IMR-90 (cell line): ENCODE measurements at places on chromosomes 7 and 10. TPM values are rescaled to one million over a fixed set of nuclear protein-coding genes. Genes with fewer than 3 reads are reported as not detected.
A peak's percentile ranks its signal among the peaks of the same experiment; 100 is the strongest.

- no peaks in the 10 kb centered on the region for H3K4me1 ChIP-seq
- H3K27me3 ChIP-seq: no peaks in the 10 kb centered on the region
- no peak overlapping the region for H3K4me3 ChIP-seq
- no peak overlapping the region for H3K27ac ChIP-seq
Observed at GRCh38 chr7:116906391-116906790, 44.0 kb downstream of the CAPZA2 start.

GRCh38 chr10:95711492-95711891, 17.8 kb upstream of the TCTN3 start:
- H3K4me3 ChIP-seq: no peak overlapping the region
- no peaks in the 10 kb centered on the region for H3K36me3 ChIP-seq
- H3K27ac ChIP-seq: no peak overlapping the region
- no peak for DNase-seq
- no peaks in the 10 kb centered on the region for H3K27me3 ChIP-seq
- peaks cover 2% of the 10 kb centered on the region; the same call in 1 of the 2 replicates for H3K4me1 ChIP-seq

DNA sequence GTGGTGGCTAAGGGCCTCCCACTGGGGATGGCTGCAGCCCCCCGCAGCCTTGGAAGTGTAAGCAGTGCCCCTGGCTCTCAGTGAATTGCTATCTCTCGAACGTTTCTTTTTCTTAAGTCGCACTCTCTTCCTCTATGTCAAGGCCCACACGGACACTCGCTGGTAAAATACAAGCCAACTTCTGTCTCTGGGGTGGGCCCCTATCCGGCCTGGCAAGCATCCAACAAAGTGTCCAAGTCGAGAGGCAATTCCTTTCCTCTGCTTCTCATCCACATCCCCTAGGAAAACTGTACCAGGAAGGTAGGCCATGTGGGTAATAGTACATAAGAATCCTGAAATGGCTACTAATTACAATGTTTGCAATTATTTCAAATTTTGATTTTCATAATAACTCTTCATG, 194.9 kb upstream of the MGMT start:
- H3K27ac ChIP-seq: no peak overlapping the region
- H3K27me3 ChIP-seq: no peaks in the 10 kb centered on the region
- no peaks in the 10 kb centered on the region for H3K36me3 ChIP-seq

GRCh38 chr7:16849296-16850148, 32.3 kb downstream of the AGR3 start:
- H3K27ac ChIP-seq: no peak overlapping the region
- peaks cover 2% of the 10 kb centered on the region; the same call in 1 of the 2 replicates for H3K27me3 ChIP-seq
- DNase-seq: no peak
- no peak overlapping the region for H3K4me3 ChIP-seq

GRCh38 chr7:14480281-14480680, 422.3 kb downstream of the DGKB start:
- H3K4me1 ChIP-seq: no peaks in the 10 kb centered on the region
- no peak for DNase-seq
- H3K4me3 ChIP-seq: no peak overlapping the region
- H3K36me3 ChIP-seq: no peaks in the 10 kb centered on the region

DNA sequence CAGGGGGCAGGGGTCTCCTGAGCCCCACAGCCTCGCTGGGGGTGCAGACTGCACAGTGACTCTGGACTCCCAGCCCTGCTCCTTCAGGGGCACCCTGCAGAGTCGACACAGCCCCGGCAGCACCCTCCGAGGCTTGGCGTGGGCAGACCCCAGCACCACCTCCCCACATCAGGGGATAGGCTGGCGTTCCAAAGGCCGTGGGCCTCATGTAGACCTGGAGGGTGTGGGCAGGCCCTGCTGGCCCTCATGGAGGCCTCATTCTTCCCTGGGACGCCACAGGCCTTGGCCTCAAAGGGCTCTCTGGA, 265.9 kb downstream of the ELFN1 start:
- H3K4me3 ChIP-seq: no peak overlapping the region
- H3K27ac ChIP-seq: no peak overlapping the region
- H3K36me3 ChIP-seq: no peaks in the 10 kb centered on the region
- H3K4me1 ChIP-seq: peaks cover 6% of the 10 kb centered on the region

DNA sequence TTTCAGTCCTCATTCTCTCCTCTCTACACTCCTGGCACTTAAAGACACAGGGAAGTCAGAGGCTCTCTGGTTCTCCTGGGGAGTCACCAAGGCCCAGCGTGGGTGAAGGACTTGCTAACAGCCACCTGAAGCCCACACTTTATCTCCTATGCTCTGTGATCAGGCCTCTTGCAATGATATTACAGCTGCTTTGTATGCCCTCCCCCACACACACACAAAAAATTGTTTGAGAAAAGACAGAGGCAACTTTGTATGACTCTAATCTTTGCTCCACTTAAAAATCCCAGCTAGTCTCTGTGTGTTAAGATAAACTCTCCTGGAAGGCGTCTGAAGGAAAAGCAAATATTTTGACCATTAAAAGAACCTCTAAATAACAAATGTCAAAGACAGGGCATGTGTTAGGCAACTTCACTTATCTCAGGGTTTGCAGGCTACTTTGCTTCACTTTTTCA, 507.2 kb downstream of the TNS3 start:
- no peaks in the 10 kb centered on the region for H3K36me3 ChIP-seq
- no peak overlapping the region for H3K27ac ChIP-seq
- DNase-seq: no peak
- H3K4me1 ChIP-seq: no peaks in the 10 kb centered on the region
- H3K27me3 ChIP-seq: peaks cover 5% of the 10 kb centered on the region

GRCh38 chr10:48445932-48446331, 139.5 kb downstream of the MAPK8 start:
- peaks cover 8% of the 10 kb centered on the region; the same call in 1 of the 2 replicates for H3K36me3 ChIP-seq
- H3K4me1 ChIP-seq: peaks cover 9% of the 10 kb centered on the region
- no peak for DNase-seq
- H3K4me3 ChIP-seq: no peak overlapping the region
- H3K27me3 ChIP-seq: no peaks in the 10 kb centered on the region
- no peak overlapping the region for H3K27ac ChIP-seq

DNA sequence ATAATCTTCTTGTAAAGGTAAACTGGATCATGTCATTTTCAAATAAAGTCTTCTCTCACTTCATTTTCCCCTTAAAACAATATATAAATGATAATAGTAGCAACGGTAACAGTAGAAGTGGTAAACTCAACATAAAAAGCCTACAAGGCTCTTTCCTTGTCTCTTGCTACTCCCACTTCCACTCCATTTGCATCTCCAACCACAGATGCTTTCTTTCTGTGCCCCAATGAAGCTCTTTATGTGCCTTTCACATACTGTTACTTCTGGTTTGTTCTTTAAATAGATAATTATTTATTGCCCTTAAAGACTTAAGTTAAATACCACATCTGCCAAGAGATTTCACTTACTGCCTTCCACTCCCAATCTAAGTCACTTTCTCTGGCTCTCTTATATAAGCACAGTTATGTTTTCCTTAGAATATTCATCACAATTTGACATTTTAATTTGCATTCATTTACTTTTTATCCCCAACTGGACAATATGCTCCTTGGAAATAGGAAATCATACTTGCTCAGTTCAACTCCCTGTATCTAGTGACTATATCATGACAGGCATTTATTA, 149.9 kb downstream of the CRPPA start:
- no peaks in the 10 kb centered on the region for H3K36me3 ChIP-seq
- H3K27ac ChIP-seq: no peak overlapping the region

DNA sequence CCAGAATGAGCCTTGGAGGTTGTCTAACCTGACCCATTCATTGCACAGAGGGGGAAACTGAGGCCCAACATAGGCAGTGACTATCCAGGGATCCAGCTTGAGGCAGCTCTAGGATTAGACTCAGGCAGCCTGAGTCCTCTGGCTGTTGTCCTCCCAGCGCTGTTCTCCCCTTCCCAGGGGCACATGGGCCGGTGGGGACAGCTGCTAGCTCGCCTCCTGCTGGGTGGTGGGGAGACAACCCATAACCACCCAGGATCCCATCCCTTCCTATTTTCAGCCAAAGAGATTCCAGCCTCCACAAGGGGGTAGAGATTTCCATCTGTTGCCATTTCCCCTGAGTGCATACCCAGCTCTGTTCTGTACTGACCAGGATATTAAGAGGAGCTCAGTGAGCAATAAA, 145.1 kb upstream of the GPR26 start:
- H3K27me3 ChIP-seq: no peaks in the 10 kb centered on the region
- no peak for DNase-seq
- no peaks in the 10 kb centered on the region for H3K4me1 ChIP-seq
- no peak overlapping the region for H3K27ac ChIP-seq
- no peak overlapping the region for H3K4me3 ChIP-seq

DNA sequence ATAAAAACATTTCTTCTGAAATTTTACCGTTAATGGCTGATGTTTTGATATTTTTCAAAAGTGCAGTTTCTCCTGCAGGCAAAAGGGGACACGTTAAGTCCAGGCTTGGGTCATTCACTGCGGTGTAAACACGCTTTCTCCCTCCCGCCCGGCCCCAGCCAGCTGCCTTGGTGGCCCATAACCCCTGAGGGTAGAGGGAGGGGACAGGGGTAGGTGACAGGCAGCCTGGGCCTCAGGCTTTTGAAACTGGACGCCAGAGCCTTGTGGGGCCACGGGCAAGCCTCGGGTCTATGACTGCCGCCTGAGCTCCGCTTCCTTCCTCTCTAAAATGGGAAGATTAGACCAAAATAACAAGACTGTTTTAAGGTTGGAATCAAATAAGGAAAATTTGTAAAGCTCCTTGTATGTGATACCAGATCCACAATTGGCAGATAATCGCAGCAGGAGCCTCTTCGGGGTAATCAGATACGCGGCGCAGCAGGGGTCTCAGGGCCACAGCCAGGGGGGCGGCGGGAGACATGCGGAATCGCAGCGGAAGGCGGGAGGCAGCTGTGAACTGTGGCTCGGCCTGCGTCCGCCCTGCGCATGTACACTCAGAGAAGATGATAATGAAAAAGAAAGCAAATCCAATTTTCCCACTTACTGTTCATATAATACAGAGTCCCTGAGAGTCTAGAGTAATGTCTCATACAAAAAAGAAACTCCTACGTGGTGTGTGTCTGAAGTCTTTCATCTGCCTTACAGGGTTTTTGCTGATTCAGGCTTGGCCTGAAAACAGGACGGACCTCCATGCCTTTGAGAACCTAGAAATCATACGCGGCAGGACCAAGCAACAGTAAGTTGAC, 138.3 kb downstream of the EGFR start:
- H3K4me1 ChIP-seq: peaks cover 25% of the 10 kb centered on the region
- peaks cover 73% of the 10 kb centered on the region for H3K36me3 ChIP-seq
- no peaks in the 10 kb centered on the region for H3K27me3 ChIP-seq
- peak overlapping the region; percentile 59 for H3K27ac ChIP-seq
- no peak overlapping the region for H3K4me3 ChIP-seq

DNA sequence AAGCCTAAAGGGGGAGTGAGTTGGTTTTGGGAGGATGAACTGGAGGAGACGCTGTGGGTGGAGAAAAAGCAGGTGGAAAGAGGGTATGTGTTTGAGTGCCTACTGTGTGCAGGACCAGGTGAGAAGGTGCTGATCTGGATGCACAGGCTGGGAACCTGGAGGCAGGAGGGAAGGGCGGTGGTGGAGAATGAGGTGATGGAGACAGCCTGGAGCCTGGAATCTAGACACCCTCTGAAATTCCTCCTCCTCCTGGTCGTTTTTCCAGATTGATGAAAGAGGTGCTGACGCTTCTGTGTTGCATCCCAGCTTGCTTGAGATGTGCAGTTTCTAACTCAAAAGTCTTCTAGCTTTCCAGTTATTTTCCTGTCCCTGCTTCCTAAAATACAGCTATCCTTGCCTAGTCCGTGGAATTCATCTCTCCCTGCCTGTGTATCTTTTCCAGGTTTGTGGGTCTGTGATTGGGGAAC, 67.5 kb downstream of the LRMDA start:
- H3K27me3 ChIP-seq: peaks cover 4% of the 10 kb centered on the region; the same call in 1 of the 2 replicates
- H3K36me3 ChIP-seq: no peaks in the 10 kb centered on the region
- peaks cover 2% of the 10 kb centered on the region; the same call in 1 of the 2 replicates for H3K4me1 ChIP-seq
- H3K27ac ChIP-seq: no peak overlapping the region
- H3K4me3 ChIP-seq: no peak overlapping the region

DNA sequence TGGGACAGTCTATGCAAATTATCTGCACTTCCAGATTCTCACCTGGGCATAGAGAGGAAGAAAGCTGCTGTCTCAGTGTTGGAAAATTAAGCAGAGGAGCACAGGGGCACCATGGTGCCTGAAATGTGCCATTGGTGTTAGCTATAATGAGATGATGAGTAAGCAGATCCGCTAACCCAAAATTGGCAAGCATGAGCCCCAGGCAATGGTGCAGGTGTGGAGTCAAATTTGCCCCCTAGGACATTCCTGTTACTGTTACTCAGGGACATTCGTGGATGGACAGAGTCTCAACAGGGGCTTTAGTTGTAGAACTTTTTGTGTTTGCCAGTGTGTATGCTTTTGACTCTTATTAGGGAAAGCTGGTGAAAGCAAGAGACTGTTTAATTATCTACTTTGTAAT, 385.2 kb upstream of the KLF6 start:
- no peaks in the 10 kb centered on the region for H3K36me3 ChIP-seq
- H3K4me3 ChIP-seq: no peak overlapping the region
- no peaks in the 10 kb centered on the region for H3K4me1 ChIP-seq
- no peaks in the 10 kb centered on the region for H3K27me3 ChIP-seq
- no peak overlapping the region for H3K27ac ChIP-seq

DNA sequence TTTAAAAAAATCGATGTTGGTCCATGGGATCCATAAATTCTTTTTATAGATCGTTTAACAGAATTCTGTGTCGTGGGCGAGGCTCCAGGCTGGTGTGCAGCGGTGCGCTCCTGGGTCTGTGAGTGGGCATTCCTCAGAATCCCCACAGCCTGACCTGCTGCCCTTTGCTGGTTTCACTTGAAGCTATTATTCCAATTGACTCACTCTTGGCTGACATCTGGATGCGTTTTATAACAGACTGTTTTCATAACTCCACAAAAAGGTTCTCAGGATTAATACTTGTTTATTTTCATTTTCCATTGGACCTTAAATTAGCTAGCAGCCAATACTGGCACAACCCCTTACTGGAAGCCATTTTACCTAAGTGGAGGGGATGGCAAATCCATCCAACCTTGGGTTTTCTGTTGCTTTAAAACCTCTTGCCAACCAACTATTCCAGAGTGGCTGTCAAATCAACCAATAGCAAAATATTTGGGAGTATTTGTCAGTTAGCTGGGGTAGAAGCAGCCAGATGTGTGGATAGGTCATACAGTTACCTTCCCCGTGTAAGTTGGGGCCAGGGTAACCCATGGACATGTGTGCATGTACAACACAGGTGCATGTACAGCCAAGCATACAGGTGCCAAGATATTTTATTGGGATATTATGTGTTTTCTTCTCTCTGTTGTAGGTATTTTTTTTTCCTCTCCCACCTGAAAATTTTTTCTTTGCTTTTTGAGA, 160.7 kb upstream of the ZNF32 start:
- peak; percentile 93 for DNase-seq
- H3K27ac ChIP-seq: no peak overlapping the region
- H3K4me3 ChIP-seq: no peak overlapping the region
- peaks cover 9% of the 10 kb centered on the region; the same call in 1 of the 2 replicates for H3K27me3 ChIP-seq

DNA sequence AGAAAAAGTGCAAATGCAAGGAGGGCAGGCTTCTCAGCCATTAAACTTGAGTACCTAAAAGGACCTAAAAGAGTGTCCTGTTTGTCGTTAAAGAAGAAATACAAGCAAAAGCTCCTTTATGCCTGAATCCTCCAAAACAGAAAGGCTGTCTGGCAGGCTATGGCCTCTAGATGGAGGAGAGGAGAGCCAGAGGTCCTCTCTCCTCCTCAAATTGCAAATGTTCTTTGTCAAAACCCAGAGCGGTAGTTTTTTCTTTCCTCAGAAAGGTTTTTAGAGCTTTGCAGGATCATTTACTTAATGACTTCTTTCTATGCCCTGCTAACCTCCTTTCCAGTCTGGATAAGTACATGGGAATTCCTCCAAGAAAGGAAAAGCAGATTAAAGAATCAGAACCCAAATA, 1.9 kb upstream of the SORCS1 start:
- no peak overlapping the region for H3K4me3 ChIP-seq
- DNase-seq: no peak

Gene EPO
- total RNA-seq: not detected in 2 replicates

Gene ARL3
- total RNA-seq: 5.0 and 11.7 TPM in 2 replicates

Gene FAM24A
- total RNA-seq: not detected in 2 replicates

Gene TACR2
- total RNA-seq: not detected in 2 replicates
